Large intestine (tissue), 12 donors: ENCODE measurements at places on chromosomes 2 and 18.
A peak's percentile ranks its signal among the peaks of the same experiment; 100 is the strongest.

DNA sequence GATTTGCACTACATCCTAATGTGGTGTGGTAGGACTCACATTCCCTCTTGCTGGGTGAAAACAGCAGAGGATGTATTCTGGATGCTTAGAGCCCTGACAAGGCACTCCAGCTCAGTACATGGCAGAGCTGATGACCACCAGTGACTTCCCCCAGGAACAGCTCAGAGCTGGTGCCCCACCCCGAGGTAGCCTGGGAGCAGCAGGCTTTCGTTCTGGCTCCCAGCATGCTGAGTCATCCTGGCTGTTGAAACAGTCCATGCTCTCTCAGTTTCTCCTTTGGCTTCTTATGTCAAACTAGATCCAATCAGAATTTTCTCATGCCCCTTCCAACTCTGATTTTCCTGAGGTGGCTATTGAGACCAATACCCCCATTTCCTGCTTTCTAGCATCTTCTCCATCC lies 438.2 kb downstream of the NBAS start:
- DNase-seq = no peak

- DNase-seq = no peak
Observed at GRCh38 chr2:144511937-144512336, 8.0 kb downstream of the ZEB2 start.

DNA sequence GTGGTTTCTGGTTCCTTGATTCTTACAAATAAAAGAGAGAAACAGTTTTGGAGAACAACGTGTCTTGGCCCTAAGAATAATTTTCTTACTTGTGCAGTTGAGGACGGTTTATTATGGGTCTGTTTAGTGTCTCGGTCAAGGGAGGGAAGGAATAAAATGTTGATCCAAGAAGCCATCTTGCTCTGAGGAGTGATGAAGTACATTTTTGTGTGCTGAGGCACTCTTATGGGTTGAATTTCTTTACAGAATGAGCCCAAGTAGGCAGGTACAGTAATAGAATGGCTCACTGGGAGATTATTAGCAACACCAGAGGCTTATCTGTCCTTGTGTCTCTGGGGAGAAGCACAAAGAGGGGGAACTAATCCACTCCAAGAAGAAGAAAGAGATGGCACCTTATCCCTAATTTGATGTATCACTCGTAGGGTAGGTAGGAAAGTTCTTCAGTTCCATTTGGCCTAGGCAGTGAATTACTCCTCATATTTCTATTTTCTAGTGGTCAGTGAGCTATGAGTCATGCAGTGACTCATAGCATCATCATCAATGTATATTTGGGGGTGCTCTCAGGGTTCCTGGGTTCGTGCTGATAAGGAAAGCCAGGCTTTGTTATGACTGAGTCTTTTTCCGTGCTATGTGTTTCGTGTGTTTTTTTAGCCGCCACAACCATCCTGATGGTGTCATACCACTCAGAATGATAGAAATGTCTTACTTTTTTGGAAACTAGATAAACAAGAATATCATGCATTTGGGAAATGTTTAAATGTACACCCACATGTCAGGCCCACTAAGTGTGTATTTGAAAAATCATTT lies 250.1 kb upstream of the CTAGE1 start:
- DNase-seq = no peak

GRCh38 chr2:31828891-31829290 lies 181.9 kb downstream of the MEMO1 start:
- no peak for DNase-seq

DNA sequence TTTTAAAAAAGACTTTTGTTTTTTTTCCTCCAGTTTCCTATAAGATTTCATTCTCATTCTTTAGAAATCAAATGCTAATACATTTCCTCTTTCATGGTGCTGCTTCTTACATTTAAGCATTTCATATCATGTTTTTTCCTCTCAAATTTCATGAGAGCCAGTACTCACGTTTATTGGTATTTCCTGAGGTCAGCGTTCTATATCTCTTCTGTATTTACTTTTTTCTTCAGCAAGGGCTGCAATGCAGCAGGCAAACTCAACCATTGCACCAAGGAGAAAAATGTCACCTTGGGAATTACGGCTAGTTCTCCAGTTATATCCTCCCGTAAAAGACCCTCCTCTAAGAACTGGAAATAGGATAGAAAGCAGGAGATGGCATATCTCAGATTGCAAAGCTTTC lies 32.4 kb downstream of the UPP2 start:
- no peak for DNase-seq

- no peak for DNase-seq
Observed at GRCh38 chr2:70726947-70727725, 40.9 kb downstream of the ADD2 start.

DNA sequence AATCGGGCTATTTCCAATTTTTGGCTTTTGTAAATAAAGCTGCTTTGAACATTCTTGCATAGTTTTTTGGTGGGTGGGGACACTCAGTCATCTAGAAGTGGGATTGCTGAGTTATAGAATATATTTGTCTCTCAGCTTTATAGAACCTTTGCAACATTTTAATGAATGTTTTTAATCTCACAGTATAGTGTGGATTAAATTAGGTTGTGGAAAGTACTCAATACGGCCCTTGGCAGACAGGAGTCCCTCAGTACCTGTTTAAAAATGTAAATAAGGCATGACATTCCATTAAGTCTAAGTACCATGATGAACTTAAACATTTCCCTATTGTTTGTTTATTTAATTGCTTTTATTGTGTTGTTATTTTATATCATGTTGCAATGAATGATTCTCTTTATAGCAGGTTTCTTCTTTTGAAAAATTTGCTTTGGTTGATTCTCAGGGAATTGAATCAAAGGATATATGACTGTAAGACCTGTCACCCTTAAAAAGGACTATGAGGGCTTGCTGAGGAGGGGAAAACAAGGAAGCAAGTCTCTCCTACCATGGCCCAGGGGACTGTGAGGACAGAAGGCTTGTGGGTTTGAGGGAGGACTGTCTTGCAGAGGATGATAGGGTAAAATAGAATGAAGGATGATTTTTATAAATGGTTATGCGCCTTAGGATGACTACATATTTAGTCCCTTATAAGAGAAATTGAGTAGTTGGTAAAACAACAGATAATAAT lies 165.1 kb downstream of the RPIA start:
- DNase-seq = no peak

DNA sequence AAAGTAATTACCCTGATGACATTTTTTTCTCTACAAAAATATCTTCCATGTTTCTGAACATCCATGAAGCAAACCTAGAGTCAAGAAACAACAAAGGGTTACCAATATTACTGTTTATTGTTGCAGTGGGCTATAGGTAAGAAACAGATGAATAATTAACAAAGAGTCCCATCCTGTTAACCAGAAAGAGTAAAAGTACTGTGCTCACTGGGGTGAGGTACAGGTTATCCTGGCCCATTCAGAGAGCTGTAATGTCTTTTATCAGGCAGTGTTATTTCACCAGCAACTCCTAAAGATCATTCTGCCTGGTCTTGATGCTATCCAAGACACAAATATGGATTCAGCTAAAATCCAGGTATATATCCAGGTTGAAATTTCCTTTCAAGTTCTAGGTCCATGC lies 754.9 kb downstream of the SATB2 start:
- peak; percentile 8 for DNase-seq

DNA sequence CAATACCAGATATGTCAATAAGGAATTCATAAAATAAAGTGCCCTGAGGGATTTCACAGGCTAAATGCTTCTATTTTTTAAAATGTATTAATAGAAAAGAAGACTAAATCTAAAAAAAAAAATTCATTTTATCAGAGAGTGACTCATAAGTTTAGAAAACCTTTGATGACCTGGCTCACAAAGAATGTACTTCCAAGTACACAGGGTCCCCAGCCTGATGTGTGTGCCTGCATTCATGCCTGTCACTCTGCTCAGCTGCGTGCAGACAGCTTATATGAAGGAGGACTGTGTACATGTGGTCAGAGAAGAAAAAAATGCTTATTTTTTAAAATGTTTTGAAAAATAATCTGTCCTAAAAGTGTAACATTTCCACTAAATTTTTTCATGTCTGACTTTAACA lies 3.0 kb upstream of the CPS1 start:
- no peak for DNase-seq

DNA sequence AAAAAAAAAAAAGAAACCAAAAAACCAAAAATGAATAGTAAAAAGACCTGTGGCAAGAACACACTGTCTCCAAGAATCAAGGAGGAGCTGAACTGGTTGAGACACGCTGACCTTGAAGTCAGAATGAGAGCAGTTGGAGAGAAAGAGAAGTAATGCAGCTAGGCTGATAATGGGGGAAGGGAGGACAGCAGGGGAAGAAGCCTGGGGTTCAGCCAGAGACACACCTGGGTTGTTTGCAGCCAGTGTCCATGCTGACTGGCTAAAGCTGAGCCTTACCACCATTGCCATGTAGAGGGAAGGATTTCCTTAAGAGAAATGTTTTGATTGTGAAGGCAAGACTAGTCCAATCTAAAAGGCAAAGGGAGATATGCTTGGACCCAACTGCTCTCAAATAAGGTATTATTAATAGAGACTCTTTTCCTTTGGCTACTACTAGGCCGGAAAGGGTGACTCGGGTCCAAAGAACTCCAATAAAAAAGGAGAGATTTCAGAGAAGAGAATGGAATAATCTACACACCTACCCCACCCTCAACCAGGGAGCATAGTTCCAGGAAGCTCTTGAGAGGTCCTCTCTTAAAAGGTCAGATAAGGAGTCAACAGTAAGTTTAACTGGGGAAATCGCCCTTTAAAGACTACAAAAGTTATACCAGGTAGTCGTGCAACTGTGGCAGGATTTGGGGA lies 25.2 kb upstream of the REL start:
- peak; percentile 54 for DNase-seq

DNA sequence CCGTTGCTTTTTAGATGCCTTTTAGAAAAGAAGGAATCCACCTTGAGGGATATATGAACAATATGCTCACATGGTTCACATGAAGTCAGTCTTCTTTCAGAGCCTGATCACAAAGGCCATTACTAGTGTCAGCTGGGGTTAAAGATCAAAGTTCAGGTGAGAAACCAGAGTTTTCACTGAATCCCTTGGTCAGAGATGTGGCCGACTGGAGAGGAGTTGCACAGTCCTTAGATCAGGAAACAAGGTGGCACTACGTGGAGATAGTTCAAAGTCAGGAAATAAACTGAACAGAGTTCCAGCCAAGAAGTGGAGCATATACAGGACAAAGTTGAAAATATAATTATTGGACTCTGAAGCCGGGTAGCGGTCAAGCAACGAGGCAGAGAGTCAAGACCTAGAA lies 54.6 kb downstream of the AAK1 start:
- DNase-seq = peak; percentile 35

DNA sequence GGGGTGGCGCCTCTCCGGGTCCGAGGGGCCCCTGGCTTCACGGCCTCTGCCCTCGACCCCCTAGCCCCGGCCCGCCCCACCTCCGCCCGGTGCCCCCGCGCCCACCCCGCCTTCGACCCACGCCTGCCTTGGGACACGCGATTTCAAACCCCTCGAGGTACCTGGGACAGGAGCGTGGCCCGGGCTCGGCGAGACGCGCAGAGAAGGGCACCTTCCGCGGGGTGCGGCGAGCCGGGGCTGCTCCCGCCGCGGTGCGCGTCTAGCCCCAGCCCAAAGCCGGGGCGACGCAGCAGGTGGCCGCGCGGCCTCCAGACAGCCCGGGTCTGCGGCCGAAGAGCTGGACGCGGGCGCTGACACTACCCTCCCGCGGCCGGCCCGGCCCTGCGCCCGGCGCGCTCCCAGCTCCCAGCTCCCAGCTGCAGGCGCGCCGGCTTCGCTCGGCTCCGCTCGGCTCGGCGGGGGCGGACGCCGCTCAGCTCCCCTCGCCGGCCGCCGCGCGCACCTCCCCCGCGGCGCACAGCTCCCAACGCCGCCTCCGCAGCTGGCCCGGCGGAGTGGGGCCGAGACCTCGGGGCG lies at the start of gene CRACDL:
CRACDL (minus strand) TSS at position 449 of the 576 bp plus-strand sequence. CDS start 89,425 bp downstream, outside the sequence.
- peak; percentile 44 for DNase-seq

GRCh38 chr2:63784461-63784860 lies 57.2 kb upstream of the UGP2 start:
- no peak for DNase-seq

DNA sequence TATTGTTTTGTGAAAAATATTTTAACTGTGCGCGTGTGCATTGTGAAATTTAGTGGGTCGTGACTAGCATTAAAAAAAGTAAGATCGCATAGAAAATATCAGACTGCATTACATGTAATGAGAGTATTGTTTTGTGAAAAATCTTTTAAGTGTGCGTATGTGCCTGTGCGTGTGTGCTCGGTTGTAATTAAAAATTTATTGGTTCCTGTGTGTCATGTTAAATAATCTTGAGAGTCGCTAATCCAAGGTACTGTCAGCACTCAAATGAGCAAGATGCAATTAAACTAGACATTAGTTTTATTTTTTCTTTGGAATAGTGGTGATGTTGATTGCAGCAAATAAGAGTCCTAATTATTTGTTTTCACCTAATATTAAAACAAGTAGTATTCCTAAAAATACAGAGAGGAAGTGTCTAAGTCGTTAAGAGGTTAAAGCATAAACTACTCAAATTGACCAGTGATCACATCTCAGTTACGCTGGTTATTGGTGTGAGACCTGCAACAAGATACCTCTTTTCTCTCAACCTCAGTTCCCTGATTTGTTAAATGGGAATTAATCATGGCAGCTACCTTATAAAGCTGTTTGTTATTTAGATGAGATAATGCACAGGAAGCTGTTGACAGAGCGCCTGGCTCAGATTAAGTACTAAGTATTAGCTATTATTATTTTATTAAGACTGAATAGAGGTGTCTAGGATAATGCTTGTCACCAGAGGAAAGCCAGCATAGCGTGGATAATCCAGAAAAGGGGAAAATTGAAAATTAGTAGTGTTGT lies 1.9 kb downstream of the ZDBF2 start:
- DNase-seq = no peak

DNA sequence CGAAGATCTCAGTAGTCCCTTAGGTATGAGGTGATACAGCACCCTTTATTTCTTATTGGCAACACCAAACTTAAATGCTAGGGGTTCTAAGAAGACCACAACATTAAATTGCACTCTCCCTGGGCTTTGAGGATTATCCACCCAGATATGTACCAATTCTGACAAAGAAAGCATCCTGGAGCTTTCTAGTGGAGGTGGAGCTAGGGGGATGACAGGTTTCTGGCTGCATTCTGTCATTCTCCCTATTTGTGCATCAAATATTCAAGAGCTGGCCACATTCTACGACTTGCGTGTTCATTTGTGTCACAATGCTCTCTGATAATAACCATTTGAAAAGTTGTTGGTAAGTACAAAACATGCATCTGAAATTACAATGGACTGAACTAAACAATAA lies 111.1 kb downstream of the CDH2 start:
- no peak for DNase-seq

DNA sequence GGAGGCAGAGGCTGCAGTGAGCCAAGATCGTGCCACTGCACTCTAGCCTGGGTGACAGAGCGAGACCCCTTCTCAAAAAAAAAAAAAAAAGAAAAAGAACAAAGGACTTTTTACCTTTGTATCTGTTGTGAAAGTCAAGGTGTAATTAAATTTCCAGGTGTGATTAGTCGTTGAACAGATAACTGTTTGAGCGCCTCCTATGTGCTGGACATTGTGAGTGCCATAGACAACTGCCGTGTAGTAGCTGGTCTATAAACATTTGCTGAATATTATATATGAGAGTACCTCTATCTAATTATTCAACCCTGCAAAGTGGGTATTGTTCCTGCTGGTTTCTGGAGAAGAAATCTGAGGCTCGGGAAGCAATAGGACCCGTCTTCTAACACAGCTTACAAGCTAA lies 71.8 kb downstream of the ASAP2 start:
- no peak for DNase-seq
